ENCODE measurements at places on chromosomes 5 and 9.
A peak's percentile ranks its signal among the peaks of the same experiment; 100 is the strongest.

DNA sequence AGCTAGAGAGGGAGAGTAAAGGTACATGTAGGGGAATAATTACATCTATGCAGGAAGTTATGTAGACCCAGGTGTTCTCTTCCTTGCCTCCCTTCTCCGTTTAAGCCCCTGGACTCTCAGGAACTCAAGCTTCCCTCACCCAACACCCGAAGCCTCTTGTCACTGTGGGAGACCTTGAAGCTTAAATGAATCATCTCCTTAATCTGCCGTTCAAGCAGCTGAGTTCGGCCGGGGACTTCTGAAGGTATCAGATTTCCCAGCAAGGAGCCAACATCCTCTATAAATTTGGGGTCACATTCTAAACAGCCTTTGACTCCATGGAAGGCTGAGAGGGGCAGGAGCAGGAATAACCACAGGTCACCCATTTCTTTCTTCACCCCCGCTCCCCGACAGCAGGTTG, 412 bp downstream of the IZUMO3 start:
- no peak for DNase-seq

GRCh38 chr5:57889558-57889957, 406.9 kb upstream of the ACTBL2 start:
- peak; percentile 93 for DNase-seq

- no peak for DNase-seq
Measured at GRCh38 chr5:24598956-24599355, 45.8 kb downstream of the CDH10 start.

- DNase-seq: no peak
Measured at GRCh38 chr5:157965040-157965678, 106.2 kb upstream of the CLINT1 start.

DNA sequence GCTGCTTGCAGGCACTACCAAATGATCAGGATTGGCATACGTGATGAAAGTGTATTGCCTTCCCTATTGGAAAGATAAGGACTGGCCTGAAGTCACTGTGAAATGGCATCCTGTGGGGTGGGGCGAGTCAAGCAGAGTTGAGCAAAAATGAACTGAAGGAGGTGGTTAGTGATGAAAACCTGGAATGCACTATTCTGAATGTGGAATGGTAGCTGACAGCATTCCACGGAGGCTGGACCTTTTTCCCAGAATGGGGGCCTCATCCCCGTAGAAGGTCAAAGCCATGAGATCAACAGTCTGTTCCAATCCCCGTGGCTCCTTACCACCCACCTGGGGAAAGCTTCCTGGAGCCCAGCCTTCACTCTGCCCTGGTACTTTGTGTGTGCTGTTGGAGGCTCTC, 37.7 kb downstream of the ASS1 start:
- peak; percentile 14 for DNase-seq

- DNase-seq: peak; percentile 92
Measured at GRCh38 chr5:33843579-33843978, 48.2 kb downstream of the ADAMTS12 start.

Data from fibroblast of upper back skin (primary cell).